ENCODE measurements at places on chromosomes 2 and 18.

- no peak for DNase-seq
Measured at GRCh38 chr18:65215865-65216466, 534.8 kb upstream of the CDH7 start.

DNA sequence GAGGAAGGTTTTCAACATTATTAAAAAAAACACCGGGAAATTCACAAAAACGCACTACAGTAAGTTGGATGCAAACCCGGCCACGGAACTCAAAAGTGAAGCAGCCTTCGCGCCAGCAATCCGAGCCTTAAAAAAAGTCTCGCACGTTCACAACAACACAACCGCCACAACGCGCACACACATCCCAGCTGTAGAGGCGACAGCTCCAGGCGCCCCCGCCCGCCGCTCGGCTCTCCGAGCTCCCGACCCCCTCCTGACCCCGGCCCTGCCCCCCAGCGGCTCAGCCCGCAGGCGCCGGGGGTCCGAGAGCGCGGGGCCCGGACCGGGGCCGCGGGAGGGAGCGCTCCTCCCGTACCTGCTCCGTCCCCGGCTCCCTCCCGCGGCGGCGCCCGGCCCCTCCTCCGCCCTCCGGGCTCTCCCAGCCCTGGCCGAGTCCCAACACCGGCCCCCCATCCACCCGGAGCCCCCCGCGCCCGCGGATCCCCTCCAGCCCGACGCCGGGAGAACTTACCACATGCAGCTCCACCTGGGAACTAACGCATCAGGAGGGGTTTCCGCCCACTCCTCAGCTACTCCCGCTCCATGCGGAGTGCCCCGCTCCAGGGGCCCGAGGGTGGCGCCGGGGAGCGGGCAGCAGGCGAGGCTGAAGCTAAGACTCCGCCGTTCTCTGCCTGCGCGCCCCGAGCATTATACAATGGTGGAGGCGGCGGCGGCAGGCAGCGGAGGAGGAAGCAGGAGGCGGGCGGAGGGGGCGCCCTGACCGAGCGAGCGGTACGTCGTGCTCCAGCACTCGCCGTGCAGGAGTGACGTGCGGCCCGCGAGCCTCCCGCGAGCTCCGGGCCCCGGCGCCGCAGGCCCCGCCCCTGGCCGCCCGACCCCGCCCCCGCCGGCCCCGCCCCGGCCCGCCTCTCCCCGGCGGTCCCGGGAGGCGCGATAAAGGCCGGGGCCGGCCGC, at the start of gene SERTAD2:
Gene SERTAD2, minus strand, starts transcription at position 805 of the 954 bp plus-strand sequence. CDS start 17,042 bp downstream, outside the sequence.
- DNase-seq, result peak; percentile 63

GRCh38 chr2:158618891-158619490, 162.2 kb downstream of the PKP4 start:
- no peak for DNase-seq

GRCh38 chr18:77784759-77785379, 535.2 kb downstream of the GALR1 start:
- no peak for DNase-seq

DNA sequence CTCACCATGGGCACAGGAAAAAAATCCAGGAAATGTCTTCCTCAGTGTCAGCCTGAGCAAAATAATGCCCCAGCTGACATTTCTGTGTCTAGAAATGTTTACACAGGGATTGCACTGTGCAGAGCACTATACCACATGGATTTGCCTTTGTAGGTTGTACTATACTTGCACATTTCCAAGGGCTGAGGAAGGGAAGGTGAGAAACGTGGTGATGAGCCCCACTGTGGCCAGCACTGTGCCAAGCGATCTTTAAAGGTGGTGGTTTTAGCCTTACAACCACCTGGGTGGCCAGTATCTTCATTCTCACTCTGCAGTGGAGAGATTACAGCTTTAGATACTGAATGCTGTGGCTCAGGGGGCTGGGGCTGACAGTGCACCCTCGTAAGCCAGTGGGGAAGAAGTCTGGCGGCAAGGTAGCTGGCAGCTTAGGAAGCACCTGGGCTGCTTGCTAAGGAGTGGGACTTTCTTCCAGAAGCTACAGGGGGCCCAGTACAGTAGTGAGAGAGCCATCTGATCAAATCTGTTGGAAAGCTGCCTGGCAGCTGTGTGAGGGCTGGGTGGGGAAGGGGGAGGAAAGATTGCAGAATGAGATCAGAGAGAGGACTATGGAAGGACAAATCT, 81.4 kb upstream of the MSH2 start:
- DNase-seq, result no peak

GRCh38 chr2:178450524-178450773, 526 bp downstream of the PRKRA start:
- DNase-seq, result no peak

GRCh38 chr2:72723769-72724370, 102.0 kb downstream of the EXOC6B start:
- DNase-seq, result no peak

- DNase-seq, result no peak
Measured at GRCh38 chr2:85423525-85423924, 5.0 kb downstream of the SH2D6 start.

GRCh38 chr2:152452256-152452973, 117.4 kb downstream of the FMNL2 start:
- no peak for DNase-seq

- DNase-seq, result no peak
Measured at GRCh38 chr2:149645391-149645790, 57.8 kb upstream of the MMADHC start.

DNA sequence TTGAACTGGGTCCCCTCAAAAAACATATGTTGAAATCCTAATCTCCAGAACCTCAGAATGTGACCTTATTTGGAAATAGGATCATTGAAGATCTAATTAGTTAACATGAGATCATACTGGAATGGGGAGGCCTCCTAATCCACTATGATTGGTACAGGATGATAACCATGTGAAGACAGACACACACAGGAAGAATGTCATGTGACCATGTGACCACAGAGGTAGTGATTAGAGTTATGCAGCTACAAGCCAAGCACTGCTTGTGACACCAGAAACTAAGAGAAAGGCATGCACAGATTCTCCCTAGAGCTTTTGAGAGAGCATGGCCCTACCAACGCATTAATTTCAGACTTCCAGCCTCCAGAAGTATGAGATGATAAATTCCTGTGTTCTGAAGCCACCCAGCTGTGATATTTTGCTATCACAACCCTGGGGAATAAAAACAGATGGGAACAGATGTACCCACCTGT, 47.0 kb upstream of the TGIF1 start:
- no peak for DNase-seq

- DNase-seq, result no peak
Measured at GRCh38 chr2:13858626-13859025, 773.9 kb upstream of the LRATD1 start.

DNA sequence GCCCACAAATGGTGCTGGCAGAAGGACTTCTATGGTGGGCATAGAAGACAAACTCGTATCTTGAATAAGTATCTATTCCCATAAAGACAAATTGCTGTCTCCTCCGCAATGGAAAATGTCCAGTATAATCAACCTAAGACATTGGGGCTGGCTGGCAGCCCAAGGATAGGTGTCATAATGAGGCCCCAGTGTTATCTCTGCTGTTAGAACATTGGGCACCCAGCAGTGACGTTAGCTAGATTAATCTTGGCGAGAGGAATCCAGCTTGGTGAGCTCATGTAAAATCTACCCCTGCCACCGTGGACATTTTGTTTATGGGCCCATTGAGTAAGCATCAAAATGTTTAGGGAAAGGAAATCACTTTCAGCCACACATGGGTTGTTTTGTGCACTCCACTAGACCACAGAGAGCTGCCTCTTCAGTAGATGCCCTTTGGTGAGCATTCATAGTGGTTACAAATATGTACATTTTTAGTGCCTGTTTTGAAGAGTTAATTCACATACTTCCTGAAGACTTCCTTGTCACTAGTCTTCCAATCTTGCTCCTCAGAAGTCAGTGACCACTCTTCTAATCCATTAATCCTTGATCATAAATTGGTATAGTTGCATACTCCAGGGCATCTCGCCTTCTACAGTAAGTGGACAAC, 48.2 kb upstream of the KDM3A start:
- no peak for DNase-seq

- no peak for DNase-seq
Measured at GRCh38 chr18:69528435-69528834, 127.7 kb downstream of the DOK6 start.

DNA sequence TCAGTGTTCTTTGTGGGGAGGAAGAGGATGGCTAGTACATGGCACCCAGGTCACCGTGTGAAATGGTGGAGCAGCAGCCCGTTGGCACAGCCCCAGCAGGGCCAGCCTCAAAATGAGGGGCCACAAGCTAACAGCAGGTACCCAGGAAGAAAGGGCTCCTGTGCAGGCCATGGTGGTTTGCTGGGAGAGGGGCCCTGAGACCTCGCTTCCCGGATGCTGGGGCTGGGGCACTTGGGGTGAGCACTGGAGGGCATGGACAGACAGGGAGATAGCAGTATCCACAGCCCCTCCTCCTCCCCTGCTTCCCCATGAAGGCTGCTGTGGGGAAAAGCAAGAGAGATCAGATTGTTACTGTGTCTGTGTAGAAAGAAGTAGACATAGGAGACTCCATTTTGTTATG, 16.2 kb upstream of the TEX44 start:
- DNase-seq, result no peak

- DNase-seq, result no peak
Measured at GRCh38 chr2:239717319-239717675, 307.8 kb downstream of the NDUFA10 start.

GRCh38 chr2:28216331-28216730, 176.3 kb upstream of the FOSL2 start:
- DNase-seq, result no peak

DNA sequence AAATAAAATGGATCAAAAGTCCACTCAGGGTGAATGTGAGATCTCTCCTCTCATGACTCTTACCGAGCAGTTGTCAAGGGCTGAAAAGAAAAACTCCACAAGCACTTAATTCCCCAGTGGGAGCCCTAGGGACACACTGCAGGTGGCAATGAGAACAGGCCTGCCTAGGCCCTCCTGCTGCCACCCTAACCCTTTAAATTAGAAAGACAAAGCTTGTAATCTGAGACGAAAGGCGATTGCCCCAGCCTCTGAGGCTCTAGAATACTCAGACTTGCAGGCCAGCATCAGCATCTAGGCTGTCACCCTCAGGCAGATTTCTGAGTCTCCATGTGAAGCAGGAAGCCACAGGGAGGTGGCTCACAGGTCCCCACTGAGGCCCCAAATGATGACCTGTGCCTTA, 457.0 kb upstream of the MYT1L start:
- no peak for DNase-seq

- DNase-seq, result no peak
Measured at GRCh38 chr2:60538101-60538500, 15.4 kb downstream of the BCL11A start.

GRCh38 chr2:3620834-3621233, 25.9 kb downstream of the COLEC11 start:
- DNase-seq, result no peak

- no peak for DNase-seq
Measured at GRCh38 chr2:127510073-127510472, 16.2 kb downstream of the IWS1 start.

- no peak for DNase-seq
Measured at GRCh38 chr2:233414777-233415570, 60.7 kb downstream of the DGKD start.

DNA sequence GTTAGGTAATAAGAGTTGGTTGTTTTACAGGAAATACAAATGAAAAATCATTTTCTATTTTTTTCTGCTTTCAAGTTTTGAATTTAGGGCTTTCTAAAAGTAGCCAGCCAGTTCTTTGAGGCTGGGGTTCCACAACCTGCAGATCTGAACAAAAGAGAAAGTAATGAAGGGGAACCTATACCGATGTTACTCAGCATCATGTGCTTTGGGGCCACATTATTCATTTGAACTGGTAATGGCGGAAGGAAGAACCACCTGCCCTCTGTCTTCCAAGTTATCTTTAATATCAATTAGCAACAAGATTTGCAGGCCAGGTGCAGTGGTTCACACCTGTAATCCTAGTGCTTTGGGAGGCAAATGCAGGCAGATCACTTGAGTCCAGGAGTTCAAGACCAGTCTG, 12.9 kb upstream of the MRO start:
- no peak for DNase-seq

GRCh38 chr2:57210855-57211254, 835.8 kb upstream of the VRK2 start:
- no peak for DNase-seq

DNA sequence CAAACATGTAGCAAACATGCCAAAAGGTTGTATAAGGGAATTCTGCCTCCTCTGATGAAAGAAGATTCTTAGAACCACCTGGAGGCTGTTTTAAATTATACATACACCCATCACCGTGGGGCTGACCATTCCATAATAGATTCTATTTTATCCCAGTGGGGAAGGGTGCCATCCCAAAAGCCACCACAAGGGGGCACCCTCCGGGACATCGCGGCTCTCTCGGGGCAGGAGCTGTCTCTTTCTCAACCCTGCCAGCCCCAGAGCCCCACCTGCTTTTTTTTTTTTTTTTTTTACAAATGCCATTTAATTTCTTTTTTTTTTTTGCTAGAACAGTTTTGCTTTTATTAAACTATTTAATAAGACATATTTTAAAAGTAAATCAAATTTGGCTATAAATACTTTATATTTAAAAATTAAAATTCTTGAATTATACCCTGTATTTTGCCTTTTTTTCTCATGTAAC, 8.6 kb upstream of the MTCL1 start:
- no peak for DNase-seq

GRCh38 chr18:11713756-11714155, 24.7 kb downstream of the GNAL start:
- no peak for DNase-seq

DNA sequence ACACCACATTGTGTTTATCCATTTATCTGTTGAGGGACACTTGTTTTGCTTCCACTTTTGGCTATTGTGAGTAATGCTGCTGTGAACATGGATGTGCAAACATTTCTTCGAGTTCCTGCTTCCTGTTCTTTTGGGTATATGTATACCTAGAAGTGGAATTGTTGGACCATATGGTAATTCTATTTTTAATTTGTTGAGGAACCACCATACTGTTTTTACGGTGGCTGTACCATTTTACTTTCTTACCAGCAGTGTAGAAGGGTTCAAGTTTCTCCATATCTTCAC, 23.1 kb downstream of the ANXA4 start:
- DNase-seq, result no peak

DNA sequence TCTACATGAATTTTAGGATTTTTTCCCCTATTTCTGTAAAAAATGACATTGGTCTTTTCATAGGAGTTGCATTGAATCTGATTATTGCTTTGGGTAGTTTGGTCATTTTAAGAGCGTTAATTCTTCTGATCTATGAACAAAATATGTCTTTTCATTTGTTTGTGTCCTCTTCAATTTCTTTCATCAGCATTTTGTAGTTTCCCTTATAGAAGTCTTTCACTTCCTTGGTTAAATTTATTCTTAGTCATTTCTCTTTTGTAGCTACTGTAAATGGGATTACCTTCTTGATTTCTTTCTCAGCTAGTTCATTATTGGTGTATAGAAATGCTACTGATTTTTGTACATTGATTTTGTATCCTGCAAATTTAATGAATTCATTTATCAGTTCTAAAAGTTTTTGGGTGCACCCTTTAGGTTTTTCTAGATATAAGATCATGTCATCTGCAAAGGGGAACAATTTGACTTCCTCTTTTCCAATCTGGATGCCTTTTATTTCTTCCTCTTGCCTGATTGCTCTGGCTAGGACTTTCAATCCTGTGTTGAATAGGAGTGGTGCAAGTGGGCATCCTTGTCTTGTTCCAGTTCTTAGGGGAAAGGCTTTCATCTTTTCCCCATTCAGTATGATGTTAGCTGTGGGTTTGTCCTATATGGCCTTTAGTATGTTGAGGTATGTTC, 36.6 kb upstream of the AAK1 start:
- DNase-seq, result no peak

Data from renal cortex interstitium (tissue), 15 donors.